ENCODE measurements at places on chromosomes 4 and X.

GRCh38 chr4:75289914-75290582 is 224.2 kb downstream of the RCHY1 start:
- peak; percentile 11 for DNase-seq

DNA sequence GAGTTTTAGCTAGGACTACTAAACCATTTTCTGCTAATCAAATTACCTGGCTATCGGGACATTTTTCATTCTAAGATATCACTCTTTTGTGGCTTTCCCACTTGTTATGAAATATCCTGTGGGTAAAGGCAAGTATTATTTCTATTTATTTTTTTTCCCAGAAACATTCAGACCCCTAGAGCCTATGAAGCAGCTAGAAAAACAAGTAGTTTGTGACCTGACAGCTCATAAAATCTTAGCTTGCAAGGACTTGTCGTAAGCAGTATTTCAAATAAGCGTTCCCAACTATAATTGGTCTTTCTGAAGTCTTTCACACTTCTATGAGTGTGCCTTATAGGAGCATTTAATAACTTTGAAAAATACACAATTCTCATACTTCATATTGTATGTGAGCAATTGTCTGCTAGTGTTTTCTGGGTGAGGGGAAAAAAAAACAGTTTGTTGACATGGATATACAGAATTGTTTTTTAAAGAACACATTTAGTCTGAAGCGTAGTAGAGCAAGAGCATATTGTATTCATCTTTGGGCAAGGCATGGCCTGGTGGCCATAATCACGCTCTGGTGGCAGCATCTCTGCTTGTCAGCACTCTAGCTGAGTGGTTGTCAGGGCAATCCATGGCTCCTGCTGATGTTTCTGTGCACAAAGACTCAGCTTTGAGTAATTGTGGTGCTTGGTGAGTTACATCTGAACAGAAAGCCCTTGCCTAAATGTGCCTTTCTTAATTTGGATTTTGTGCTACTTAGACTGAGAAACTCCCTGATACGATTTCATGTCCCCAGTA is 2.6 kb downstream of the MCUB start:
- no peak for DNase-seq

DNA sequence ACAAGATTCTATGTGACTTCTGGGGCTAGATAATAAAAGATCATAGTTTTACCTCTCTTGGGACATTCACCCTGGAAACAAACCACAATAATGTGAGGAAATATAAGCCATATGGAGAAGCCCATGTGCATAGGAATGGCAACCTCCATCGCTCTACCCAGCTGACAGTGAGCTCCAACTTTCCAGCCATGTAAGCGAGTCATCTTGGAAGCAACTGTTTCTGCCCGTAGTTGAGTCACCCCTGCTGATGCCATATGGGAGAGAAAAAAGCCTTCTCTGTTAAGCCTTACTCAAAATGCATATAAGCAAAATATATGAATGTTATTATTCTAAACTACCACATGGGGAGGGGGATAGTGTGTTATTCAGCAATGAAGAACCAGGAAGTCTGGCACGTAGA is 31.4 kb upstream of the RELL1 start:
- DNase-seq = no peak

- no peak for DNase-seq
These were observed 436.6 kb downstream of the C4orf33 start for GRCh38 chr4:129532573-129532972.

- no peak for DNase-seq
These were observed 199.9 kb downstream of the TMA16 start for GRCh38 chr4:163694385-163694784.

GRCh38 chr4:88613417-88613875 is 21.2 kb downstream of the HERC3 start:
- DNase-seq = peak; percentile 28

DNA sequence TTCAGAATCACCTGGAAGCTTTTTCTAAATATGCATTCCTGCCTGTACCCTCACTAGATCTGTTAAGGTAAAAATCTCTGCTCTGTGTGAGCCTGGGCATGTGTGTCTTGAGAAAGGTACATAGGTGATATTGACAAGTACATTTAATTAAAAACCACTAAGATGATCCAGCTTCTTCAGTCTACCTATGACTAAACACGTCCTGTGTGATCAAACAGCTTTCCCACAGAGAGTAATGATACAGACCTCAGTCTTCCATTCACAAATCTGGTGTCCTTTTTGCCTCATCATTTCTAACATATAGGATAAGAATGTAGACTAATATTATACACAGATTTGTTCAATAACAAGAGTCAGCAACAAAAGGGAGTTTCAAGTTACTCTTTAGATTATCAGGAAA is 42.6 kb downstream of the GALNT7 start:
- no peak for DNase-seq

- no peak for DNase-seq
These were observed 14.8 kb upstream of the SPARCL1 start for GRCh38 chr4:87543835-87544461.

- DNase-seq = no peak
These were observed 8.9 kb downstream of the EIF4E start for GRCh38 chr4:98919996-98920395.

- DNase-seq = no peak
These were observed 240.6 kb upstream of the NOCT start for GRCh38 chr4:138774940-138775339.

- DNase-seq = no peak
These were observed 141.8 kb upstream of the ZCCHC13 start for GRCh38 chrX:74162199-74162598.

- no peak for DNase-seq
These were observed 8.8 kb upstream of the FRMPD3 start for GRCh38 chrX:107440692-107441091.

DNA sequence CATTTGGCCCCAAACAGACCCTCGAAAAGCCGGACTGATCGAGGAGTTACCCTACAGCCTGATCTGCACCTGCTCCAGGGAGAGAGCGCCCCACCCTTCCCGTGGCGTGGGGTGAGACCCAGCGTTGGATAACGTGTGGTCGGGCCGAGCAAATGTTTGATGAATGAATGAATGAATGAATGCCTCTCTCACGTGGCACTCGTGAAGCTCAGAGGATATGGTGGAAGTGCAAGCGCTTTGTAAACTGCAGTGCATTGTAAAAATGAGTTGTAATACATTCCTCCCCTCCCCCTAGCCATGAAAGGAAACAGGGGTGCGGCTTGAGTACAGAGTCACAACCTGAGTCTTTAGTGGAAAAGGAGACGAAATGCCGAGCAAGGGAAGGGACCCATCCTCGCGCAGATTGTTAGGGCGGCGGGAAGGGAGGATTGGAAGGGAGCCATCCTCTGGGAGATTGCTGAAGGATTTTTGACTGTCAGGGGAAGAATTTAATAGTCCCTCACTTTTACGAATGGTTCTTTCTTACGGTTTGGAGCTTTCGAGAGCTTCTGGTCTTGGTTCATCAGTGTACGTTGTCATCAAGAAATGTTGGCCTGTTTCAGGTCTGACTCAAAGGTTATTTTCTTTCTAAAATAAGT is 772 bp upstream of the FBXW7 start:
- DNase-seq = no peak

DNA sequence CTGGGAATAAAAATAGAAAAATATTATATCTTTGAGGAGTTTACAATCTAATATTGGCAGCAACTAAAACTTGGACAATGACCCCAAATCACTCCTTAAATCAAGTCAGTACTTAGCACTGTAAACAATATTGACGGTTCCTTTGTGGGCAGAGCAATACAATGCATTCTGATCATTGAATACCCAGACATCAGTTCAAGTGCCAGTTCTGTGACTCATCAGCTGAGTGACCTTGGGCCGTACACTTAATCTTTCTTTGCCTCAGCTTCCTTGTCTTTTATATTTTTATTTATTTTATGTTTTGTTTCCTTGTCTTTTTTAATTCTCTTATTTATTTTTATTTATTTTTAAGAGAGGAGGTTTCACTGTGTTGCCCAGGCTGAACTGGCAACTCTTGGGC is 112.2 kb upstream of the ANXA3 start:
- DNase-seq = no peak

- no peak for DNase-seq
These were observed 66.3 kb downstream of the N4BP2 start for GRCh38 chr4:40122941-40123340.

DNA sequence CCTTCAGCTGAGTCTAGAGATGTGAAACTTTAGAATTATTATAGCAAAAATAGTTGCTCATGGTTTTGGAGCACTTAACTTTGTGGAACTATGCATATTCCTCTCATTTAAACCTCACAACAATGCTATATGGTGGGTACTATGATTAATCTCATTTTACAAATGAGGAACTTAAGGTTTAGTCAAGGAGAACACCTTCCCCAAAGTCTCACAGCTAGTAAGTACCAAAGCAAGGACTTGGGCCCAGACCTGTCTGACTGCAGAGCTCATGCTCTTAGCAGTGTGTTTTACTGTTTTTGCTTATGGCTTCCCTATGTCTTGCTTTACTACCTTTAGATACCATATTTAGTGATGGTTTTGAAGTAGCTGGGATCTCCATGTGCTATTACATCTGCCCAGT is 5.1 kb downstream of the UBE2A start:
- DNase-seq = no peak

GRCh38 chr4:70080205-70080604 is 30.0 kb downstream of the HTN1 start:
- no peak for DNase-seq

GRCh38 chr4:6364146-6364545 is 94.5 kb downstream of the WFS1 start:
- peak; percentile 43 for DNase-seq

- no peak for DNase-seq
These were observed 56.2 kb downstream of the VCX3B start for GRCh38 chrX:8520791-8521190.

DNA sequence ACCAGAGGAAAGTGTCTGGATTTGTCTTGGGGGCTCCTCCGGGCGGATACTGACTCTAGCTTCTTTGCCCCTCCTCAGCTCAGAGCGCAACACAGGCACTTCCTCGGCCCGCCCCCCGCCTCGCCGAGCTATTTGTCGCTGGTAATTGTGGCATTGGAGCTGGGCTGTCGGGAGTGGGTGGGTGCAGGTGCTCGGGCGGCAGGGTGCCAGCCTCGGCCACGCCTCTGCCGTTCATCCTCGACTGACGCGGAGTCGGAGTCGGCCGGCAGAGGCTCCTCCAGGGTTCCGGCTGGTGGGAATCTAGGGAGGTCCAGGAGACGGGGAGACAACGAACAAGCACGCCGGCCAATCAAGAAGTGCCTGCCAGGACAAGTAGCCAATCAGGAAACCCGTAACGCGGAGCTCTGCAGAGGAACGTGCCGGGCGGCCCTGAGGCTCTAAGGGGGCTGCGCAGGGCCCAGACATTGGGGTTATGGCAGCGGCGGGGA is 3.9 kb upstream of the SYN1 start:
- DNase-seq = peak; percentile 73

DNA sequence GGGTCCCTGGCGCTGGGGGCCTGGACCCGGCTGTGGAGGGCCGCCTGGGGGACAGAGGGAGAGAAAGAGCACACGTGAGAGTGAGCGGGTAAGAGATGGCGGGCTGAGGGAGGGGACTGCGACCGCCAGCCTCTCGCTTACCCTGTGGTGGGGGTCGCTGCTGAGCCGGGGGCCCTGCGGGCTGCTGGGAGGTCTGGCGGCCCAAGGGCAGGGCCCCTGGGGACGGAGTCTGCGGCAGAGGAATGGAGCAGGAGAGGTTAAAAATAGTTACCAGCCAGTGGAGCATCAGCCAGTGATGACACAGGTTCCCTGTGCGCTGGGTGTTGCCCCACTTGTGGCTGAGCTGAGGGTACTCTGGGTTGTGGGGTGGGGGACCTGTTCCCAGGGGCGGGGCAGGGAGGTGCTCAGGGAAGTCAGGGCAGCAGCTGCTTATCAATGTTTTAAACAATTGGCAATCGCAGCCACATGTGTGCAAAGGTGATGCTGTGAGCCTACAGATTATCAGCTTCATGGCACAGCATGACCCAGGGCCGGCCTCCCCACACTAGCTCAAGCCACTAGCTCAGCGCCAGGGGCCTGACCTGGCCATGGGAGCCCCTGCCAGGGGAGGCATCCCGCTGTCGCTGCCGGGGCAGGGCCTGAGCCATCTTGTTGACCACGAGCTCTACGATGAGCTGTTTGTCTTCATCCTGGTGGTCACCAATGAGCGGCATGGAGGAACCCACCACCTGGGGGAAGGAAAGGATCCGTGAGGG is 7.5 kb upstream of the TIMP1 start:
- DNase-seq = no peak

- no peak for DNase-seq
These were observed 362.4 kb downstream of the MID1IP1 start for GRCh38 chrX:39163581-39164126.

DNA sequence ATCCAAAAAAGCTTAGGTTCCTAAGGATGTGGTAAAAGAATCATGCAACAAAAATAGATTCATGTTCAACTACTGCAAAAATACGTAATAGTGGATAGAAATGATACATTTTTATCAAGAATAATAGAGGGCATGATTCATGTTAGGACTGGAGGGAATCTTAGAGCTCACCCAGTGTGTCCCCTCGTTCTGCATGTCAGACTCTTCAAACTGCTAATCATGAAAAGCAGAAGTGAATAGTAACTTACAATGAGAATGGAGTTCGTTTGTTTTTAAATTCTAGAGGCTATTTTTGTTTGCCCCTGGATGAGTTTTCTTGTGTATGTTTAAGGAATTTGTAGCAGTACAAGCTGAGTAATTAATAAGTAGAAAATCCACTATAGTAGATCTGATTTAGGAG is 79.4 kb downstream of the MSL3 start:
- DNase-seq = no peak

- no peak for DNase-seq
These were observed 476 bp upstream of the GDI1 start for GRCh38 chrX:154436374-154436982.

All from left lung (tissue), 14 donors.